Colonic mucosa (tissue), 4 donors: ENCODE measurements at places on chromosomes 11 and 22. TPM values are rescaled to one million over a fixed set of nuclear protein-coding genes. Genes with fewer than 3 reads are reported as not detected.

TSPAN18 gene
- 3.4 TPM for total RNA-seq

ART5 gene
- not detected for total RNA-seq

PHF21B gene
- not detected for total RNA-seq

- no peak overlapping the region for H3K4me3 ChIP-seq
- H3K27ac ChIP-seq: no peak overlapping the region
- H3K4me1 ChIP-seq: no peaks in the 10 kb centered on the region
- no peaks in the 10 kb centered on the region for H3K27me3 ChIP-seq
- H3K36me3 ChIP-seq: no peaks in the 10 kb centered on the region
- DNase-seq: no peak
Measured at GRCh38 chr22:19579115-19579811, 55.1 kb upstream of the CLDN5 start.

GRCh38 chr11:61632096-61632495 is 48.1 kb upstream of the DAGLA start:
- no peak for DNase-seq
- H3K27me3 ChIP-seq: no peaks in the 10 kb centered on the region
- no peak overlapping the region for H3K4me3 ChIP-seq
- no peaks in the 10 kb centered on the region for H3K4me1 ChIP-seq
- H3K27ac ChIP-seq: no peak overlapping the region

DNA sequence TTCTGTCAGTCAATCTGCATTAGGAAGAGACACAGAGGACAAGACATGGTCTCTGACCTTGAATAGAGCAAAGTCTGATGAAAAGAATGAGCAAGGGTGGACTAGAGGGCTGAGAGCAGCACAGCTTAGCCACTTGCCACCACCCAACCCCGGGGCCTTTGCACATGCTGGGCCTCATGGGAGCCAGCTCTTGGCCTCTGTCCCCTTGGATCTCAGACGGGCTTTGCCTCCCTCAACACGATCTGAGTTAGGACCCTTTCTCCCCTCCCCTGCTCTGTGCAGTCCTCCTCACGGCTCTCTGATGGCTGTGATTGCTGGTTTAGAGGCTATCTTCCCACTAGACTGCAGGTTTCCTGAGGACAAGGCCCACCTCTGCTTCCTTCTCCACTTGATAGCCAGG is 131.6 kb upstream of the B3GAT1 start:
- no peaks in the 10 kb centered on the region for H3K4me1 ChIP-seq
- H3K4me3 ChIP-seq: no peak overlapping the region
- no peaks in the 10 kb centered on the region for H3K36me3 ChIP-seq
- DNase-seq: no peak
- H3K27ac ChIP-seq: no peak overlapping the region
- H3K27me3 ChIP-seq: no peaks in the 10 kb centered on the region

DNA sequence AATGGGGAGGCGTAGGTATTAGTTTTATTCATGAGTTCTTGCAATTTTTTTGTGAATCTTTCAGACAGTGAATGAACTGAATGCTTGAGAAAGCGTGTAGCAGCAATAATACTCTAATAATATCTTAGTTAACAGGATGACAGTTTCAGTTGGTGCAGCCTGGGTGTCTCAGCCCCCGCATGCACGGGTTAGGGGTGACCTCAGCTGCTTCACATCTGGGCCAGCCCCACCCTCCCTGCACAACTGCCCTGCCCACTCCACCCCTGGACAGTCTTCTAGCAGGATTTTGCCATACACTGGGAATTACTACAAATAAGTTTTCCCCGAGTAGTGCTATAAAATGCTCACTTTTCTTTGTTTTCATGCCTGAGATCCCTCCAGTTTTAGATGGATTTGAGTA is 83.2 kb downstream of the ST3GAL4 start:
- no peaks in the 10 kb centered on the region for H3K4me1 ChIP-seq
- no peaks in the 10 kb centered on the region for H3K27me3 ChIP-seq
- H3K4me3 ChIP-seq: no peak overlapping the region

DNA sequence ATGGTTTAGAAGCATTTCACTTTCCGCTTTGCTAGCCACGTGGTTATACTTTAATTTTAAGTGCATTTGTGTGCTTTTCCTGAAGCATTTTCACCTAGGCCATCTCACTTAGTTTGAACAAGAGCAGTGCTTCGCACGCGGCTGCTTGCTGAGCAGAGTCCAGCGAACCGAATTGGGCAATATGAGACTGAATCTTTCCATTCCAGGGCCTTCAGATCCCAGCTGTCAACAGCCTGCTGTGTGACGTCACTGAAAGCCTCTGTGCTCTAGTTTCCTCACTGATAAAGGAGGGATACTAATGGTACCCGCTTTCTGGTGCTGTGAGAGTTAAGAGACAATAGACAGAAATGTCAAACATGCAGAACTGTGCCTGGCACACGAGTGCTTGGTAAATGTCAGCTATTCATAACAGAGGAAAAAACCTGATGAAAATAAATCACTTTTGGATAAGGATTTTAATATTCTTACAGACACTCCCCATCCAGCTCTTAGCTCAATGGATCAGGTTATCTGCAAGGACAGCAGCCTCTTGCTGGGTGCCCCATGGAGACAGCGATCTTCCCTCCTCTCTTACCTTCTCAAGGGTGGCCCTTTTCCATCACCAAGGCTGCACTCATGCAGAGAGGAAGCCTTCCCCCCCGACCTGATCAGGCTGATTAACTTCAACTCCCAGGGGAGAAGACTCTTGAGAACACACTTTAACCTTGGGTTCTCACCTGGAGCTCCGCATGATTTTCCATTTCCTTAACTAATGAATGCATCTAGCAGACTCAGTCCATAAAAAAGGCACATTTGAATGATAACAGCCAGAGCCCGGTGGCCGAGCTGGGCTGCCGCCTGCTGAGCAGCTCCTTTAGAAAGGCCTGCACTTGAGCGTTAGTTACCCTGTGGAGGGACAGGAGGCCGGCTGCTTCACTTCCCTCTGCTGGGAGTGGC is 3.5 kb upstream of the GLB1L3 start:
- H3K27me3 ChIP-seq: peaks cover 53% of the 10 kb centered on the region
- no peak for DNase-seq
- no peak overlapping the region for H3K4me3 ChIP-seq
- no peak overlapping the region for H3K27ac ChIP-seq
- H3K36me3 ChIP-seq: no peaks in the 10 kb centered on the region

GRCh38 chr11:102933627-102934026 is 21.9 kb downstream of the MMP13 start:
- H3K36me3 ChIP-seq: no peaks in the 10 kb centered on the region
- H3K27ac ChIP-seq: no peak overlapping the region
- no peak for DNase-seq

DNA sequence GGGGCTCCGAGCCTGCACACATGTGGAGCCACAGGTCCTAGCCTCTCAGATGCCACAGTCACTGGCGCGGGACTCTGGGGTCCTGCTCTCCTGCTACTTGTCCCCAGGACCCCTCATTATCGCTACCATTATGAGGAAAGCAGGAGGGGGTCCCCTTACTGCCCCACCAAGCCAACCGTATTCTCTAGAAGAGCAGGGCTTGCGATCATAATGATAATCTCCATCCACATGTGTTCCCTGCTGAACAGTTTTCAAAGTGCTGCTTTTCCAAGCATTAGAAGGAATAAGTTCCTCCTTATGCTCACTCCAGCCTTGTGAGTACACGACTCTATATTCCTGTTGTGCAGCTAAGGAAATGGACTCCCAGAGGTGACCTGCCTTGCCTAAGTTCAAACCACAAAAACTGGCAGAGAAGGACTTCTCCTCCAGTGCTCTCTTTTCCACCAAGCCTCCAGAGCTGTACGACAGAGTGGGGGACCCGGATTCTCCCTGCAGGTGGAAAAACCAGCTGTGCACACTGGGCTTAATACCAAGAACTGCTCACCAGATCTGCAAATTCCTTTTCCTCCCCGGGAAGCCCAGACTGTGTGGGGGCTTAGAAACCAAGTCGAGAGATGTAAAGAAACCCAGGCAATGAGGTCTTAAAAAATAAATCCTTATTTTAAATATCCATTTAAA is 92.8 kb upstream of the DRD2 start:
- no peak for DNase-seq
- H3K36me3 ChIP-seq: no peaks in the 10 kb centered on the region
- no peaks in the 10 kb centered on the region for H3K27me3 ChIP-seq

DNA sequence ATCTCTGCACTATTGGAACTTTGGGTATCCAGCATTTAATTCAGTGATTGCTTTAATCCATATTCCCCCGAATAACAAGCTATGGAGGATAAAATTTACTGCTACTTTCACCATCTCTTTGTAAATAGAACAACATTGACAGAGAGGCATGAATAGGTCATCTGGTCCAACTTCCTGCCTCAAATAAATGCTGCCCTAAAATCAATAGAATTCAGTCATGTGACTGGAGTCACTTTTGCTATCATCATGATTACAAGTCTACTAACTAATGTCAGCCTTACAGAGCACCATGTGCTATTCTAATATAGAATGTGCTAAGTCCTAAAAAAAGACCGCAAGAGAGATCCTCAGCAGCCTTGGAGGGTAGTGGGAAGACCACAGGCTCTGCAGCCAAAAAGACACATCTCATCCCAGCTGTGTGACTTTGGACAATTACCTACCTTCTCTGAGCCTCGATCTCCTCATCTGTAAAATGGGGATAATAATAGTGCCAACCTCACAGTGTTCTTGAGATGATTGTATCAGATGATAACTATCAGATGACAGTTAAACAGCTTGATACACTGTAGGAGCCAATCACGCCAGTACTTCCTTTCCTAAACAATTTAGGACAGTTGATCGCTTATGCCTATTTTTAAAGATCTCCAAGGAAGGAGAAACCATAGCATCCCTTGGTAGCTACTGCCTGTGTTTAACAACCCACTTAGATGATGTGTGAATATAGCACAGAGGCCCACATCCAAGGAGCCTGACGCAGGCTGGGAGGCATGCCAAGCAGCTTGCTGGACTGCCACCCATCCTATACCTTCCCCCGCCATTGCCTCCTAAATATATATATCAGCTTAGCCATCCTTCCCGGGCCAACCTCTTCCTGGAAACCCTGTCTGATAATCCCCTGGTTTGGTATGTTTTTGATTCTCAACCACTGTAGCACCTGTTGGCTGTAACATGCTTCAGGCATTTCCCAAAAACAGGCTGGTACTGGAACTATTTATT is 77.3 kb upstream of the PHF21A start:
- no peaks in the 10 kb centered on the region for H3K4me1 ChIP-seq
- no peaks in the 10 kb centered on the region for H3K36me3 ChIP-seq
- H3K4me3 ChIP-seq: no peak overlapping the region
- no peak for DNase-seq

ANO5 gene
- 8.2 TPM for total RNA-seq

DNA sequence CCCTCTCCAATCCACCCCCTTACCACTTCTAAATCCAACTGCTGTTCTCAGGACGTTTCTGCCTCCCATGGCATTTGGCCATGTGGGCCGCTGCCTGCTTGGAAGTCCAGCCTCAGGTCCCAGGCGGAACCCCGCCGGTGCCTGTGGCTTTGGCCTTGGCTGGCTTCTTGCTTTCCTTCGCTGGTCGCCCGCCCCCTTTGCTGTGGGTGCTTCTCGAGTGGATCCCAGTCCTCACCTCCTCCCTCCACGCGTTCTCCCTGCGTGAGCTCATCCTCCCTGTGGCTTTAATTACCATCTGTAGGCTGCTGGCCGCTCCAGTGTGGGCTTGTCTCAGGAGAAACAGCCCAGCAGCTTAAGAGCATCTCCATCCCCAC is 111.7 kb downstream of the NECTIN1 start:
- no peak for DNase-seq
- no peak overlapping the region for H3K4me3 ChIP-seq
- H3K36me3 ChIP-seq: no peaks in the 10 kb centered on the region
- H3K4me1 ChIP-seq: no peaks in the 10 kb centered on the region

- no peak overlapping the region for H3K27ac ChIP-seq
- H3K4me1 ChIP-seq: no peaks in the 10 kb centered on the region
- H3K36me3 ChIP-seq: no peaks in the 10 kb centered on the region
- H3K27me3 ChIP-seq: no peaks in the 10 kb centered on the region
Measured at GRCh38 chr11:30749268-30749667, 163.1 kb upstream of the MPPED2 start.

- no peak overlapping the region for H3K4me3 ChIP-seq
- no peaks in the 10 kb centered on the region for H3K36me3 ChIP-seq
- DNase-seq: no peak
- H3K4me1 ChIP-seq: no peaks in the 10 kb centered on the region
Measured at GRCh38 chr22:46895753-46896152, 133.3 kb downstream of the TBC1D22A start.

DNA sequence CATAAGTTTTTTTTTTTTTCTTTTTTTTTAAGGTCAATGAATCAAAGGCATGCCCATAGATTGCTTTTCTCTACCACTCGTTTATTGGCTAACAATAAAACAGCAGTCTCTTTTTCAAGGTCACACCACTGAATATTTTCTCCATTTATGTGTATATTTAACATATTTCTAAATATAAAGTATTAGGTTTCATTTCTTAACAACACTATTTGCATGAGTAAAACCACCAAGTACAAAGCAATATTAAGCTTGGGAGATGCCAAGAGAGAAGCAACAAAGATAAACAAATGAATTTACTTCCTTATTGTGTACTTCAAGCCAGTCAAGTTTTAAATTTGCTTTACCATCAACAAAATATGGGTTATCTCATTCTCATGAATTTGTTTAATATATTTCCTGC is 708.9 kb upstream of the CCDC179 start:
- no peaks in the 10 kb centered on the region for H3K36me3 ChIP-seq
- H3K27ac ChIP-seq: no peak overlapping the region
- H3K27me3 ChIP-seq: no peaks in the 10 kb centered on the region
- no peak overlapping the region for H3K4me3 ChIP-seq

DNA sequence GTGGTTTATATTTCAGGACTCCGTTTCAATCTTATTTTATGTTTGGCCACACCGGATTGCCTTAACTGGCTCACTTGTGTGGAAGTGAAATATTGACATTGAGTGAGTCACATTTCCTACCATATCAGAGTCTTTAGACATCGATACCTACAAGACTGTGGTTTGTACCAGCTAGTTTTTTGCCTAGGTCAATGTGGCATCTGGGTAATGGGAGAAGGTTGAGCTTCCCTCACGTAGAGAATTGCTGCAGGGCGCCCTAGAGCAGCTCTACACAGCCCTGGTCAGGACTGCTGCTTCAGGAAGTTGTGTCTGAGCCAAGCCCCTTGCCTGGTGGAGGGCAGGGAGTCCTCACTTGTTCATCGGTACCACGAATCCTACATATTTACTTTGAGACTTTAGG is 1.6 kb downstream of the GRAMD1B start:
- no peaks in the 10 kb centered on the region for H3K36me3 ChIP-seq
- H3K4me3 ChIP-seq: peak overlapping the region; percentile 62
- H3K27me3 ChIP-seq: no peaks in the 10 kb centered on the region
- H3K4me1 ChIP-seq: no peaks in the 10 kb centered on the region
- H3K27ac ChIP-seq: no peak overlapping the region
- DNase-seq: no peak
